ENCODE measurements at places on chromosomes 5 and 9.

DNA sequence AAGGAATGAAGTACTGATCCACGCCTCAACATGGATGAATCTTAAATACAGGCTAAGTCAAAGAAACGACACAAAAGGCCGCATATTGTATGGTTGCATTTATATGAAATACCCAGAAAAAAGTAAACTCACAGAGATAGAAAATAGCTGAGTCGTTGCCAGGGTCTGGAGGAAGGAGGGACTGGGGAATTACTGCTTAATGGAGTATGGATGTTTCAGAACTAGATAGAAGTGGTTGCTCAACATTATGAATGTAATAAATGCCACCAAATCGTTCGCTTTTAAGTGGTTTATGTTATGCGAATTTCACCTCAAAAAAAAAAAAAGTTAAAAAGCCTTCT, 784 bp upstream of the MSANTD3 start:
- peaks cover 28% of the 10 kb centered on the region for H3K4me1 ChIP-seq
- H3K4me3 ChIP-seq: peak overlapping the region; percentile 84
- DNase-seq: no peak

- H3K27me3 ChIP-seq: no peaks in the 10 kb centered on the region
- H3K4me1 ChIP-seq: peaks cover 25% of the 10 kb centered on the region
These were observed at the start of gene SCAMP1 for GRCh38 chr5:78359831-78360673. TSS of gene SCAMP1 (plus strand) at chr5:78360617. CDS start at chr5:78360672, 55 bp downstream.

- H3K4me1 ChIP-seq: no peaks in the 10 kb centered on the region
- no peaks in the 10 kb centered on the region for H3K36me3 ChIP-seq
- no peak overlapping the region for H3K27ac ChIP-seq
- no peaks in the 10 kb centered on the region for H3K27me3 ChIP-seq
- no peak for DNase-seq
These were observed 30.0 kb upstream of the ADAMTS2 start for GRCh38 chr5:179375236-179375685.

DNA sequence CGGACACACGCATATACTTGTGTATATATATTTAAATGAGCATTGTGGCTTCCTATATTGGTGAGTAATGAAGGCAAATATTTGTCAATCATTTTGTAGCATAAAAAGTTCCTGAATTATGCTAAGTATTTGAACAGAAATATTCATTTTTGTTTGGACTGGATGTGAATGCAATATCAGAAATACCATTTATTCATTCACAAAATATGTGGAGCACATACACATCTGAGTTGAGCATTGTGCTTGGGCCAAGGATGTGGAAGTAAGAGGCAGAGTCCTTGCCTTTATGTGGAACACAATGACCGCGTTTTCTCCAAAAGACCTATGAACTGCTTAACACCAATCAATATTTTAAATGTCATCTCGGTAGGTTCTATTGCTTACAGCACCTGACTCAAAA, 1086.5 kb downstream of the NR2F1-AS1 start:
- no peak overlapping the region for H3K27ac ChIP-seq
- DNase-seq: no peak
- H3K4me3 ChIP-seq: no peak overlapping the region
- H3K4me1 ChIP-seq: no peaks in the 10 kb centered on the region
- no peaks in the 10 kb centered on the region for H3K27me3 ChIP-seq
- H3K36me3 ChIP-seq: no peaks in the 10 kb centered on the region
